ENCODE measurements at places on chromosomes 2 and 18.

DNA sequence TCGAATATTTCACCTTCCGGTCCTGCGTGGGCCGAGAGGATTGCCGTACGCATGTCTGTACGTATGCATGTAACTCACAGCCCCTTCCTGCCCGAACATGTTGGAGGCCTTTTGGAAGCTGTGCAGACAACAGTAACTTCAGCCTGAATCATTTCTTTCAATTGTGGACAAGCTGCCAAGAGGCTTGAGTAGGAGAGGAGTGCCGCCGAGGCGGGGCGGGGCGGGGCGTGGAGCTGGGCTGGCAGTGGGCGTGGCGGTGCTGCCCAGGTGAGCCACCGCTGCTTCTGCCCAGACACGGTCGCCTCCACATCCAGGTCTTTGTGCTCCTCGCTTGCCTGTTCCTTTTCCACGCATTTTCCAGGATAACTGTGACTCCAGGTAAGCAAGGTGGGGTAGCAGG, at the start of gene SERPINB5:
TSS of gene SERPINB5 (plus strand) at position 291 of the 400 bp plus-strand sequence. CDS start 7,471 bp downstream, outside the sequence.
- no peak for DNase-seq

DNA sequence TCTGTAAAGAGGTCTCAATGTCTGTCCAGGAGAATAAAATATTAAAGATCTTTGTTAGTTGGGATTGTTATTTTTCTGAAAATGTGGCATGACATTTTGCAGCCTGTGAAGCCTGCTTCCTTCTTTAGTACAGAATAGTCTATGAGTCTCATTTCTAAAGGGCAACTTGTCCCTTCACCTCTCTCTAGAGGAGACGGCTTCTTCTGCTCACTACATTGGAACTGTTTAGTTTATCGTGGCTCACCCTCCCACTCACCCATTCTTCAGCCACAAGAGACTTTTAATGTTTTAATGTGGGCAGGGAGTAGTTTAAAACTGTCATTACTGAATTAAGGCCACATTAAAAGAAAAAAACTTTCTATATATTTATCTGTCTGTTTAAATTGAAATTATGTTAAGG, 161.0 kb downstream of the BARD1 start:
- no peak for DNase-seq

DNA sequence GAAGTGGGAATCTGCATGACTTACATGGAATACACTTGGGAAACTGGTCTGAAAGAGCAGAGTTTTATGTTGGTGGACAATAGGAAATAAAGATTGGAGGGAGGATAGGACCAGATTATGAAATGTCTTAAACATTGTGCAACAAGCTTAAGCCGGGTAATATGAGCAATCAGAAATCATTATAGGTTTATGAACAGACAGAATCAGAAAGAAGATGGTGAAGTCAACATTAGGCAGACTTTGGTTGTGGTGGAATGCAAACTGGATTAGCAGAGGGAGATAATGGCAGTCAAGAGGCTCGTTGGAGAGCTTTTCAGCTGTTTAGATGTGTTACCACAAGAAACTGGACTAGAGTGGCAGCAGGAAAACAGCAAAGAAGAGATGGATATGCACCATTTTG, 43.5 kb downstream of the CRIM1 start:
- no peak for DNase-seq

GRCh38 chr2:144859716-144860115, 339.8 kb upstream of the ZEB2 start:
- DNase-seq: no peak

DNA sequence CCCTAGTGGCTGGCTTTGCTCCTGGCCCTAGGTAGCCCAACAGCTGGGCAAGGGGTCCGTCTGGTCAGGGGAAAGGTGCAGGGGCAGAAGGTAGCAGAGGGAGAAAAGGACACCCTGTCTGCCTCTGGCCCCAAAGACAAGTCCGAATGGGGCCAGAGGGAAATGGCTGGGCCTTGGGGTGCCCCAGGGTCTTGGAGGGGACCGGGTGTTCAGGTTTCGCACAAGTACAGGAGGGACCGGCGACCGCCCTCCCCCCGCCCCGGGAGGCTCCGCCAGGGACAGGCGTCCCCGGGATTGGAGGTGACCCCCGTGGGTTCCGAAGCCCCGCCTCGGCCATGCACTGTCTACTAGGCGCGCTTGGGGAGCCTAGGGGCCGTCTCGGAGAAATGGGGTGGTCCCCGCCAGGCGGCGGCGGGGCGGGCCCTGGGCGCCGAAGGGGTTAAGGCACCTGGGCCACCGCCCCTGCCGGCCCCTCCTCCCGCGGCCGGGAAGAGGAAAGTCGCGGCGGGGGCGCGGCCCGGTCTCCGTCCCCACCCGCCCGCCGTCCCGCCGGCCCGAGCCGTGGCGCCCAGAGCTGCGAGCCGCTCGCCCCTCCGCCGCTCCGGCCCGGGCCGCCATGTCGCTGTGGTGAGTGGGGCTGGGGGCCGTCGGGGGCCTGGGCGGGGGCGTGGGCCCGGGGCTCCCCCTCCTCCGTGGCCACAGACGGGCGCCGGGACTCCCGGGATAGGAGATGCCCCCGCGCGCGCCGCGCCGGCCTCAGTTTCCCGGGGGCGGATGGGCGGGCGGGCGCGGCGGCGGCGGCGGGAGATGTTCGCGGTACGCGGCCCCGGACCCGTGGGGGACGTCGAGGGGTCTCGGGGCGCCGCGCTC, at the start of gene B3GNT7:
TSS of gene B3GNT7 (plus strand) at position 523 of the 870 bp plus-strand sequence. CDS start at position 617, 94 bp downstream.
- DNase-seq: no peak

DNA sequence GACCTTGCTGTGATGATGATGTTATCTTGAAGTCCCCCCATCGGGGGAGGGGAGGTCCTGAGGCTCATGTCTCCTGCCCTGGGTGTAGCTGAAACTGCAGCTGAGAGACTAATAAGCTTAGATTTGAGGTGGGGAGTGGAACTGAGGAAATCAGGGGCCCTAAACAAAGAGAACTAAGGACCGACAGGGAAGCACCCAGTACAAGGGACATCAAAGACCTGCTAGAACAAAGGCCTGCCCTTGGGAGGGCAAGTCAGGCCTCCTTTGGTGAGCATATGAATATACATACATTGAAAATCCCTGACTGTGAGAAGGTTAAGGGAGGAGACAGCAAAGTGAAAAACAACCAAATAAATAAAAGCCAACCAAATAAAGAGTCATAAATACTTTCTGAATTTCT, 1132.5 kb upstream of the CELF4 start:
- no peak for DNase-seq

GRCh38 chr18:56374007-56374655, 264.3 kb downstream of the TXNL1 start:
- no peak for DNase-seq

GRCh38 chr18:76913583-76913982, 91.2 kb downstream of the ZNF236 start:
- DNase-seq: no peak

GRCh38 chr2:120735746-120736170, at the start of gene GLI2:
Gene GLI2 (plus strand): TSS chr2:120735868. CDS start chr2:120797321, 61,453 bp downstream.
- no peak for DNase-seq

DNA sequence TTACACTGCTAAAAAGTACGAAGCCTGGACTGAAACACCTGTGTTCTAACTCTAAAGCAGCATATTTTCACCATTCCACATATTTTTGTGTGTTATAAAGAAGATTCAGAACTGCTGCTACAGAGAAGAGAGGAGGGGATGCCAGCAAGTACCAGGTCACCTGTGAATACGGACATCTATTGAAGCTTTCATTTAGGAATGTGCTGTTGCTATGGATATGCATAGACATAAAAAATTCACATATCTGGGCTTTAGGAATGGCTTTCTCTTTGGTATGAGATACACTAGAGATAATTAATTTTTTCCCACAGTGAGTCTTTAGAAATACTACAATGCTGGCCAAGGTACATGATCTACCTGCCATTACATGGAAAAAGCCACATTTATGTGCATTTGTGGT, 238.5 kb downstream of the WDR7 start:
- no peak for DNase-seq

GRCh38 chr18:8379187-8379941, 229.9 kb upstream of the RAB12 start:
- no peak for DNase-seq

DNA sequence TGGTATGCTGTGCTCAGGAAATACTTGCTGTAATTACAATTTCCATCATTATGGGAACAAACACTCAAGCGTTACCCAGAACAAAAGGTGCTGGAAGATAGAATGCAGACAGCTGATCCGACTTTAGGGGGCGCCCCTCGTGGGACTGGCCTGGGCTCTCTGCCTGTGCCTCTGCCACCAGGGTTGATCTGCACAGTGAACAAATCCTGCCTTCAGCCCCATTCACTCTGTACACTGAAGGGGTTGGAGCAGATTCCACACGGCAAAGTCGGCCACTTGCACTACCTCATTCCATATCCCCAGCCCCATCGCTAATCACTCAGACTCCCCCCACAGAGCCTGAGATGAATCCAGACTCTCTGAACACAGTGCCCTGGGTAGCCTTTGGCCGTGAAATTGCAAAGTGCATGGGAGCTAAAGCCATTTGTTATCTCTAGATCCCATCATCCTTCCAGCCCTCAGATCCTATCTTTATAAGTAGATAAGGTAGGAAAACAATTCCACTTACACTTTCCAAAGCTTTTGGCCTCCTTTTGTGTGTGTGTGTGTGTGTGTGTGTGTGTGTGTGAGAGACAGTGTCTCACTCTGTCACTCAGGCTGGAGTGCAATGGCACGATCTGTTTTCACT, 69.3 kb downstream of the INPP5D start:
- no peak for DNase-seq

- no peak for DNase-seq
These were observed 68.1 kb upstream of the BCL2L11 start for GRCh38 chr2:111052621-111053020.

GRCh38 chr2:113200236-113200635, 26.5 kb downstream of the PSD4 start:
- no peak for DNase-seq

DNA sequence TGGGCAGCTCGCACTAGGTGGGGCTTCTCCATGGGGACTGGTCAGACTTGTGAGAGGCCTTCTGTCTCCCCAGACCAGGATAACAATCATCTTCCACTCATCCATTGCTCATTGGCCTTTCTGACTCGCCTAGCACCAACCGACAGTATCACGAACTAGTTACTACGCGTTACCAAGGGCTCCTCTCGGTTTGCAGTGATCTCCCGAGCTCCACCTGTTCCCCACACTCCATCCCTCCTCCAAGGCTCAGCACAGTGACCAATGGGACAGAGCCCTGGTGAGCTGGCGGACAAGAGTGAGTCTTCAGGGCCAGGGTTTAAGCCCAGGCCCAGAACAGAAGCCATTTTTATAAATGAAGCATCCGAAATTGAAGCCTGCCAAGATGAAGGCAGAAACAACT, 42.8 kb upstream of the SMAD7 start:
- no peak for DNase-seq

GRCh38 chr2:180905002-180905401, 75.4 kb upstream of the UBE2E3 start:
- no peak for DNase-seq

DNA sequence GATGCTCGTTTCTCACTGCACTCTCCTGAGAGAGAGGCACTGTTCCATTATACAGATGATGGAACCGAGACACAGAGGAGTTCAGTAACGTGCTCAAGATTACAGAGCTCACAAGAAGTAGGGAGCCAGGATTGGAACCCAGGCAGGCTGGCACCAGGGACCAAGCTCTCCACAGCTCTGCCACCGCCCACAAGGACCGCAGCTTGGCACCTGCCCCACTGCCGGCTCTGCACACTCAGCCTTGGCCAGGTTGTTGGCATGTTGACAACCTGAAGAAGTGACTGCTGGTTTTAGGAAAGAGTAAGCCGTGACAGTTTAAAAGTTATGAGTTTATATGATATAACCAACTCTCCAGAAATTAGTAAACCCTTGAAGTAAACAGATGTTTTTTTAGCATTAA, 48.0 kb upstream of the ITM2C start:
- no peak for DNase-seq

GRCh38 chr2:11481789-11482472, 16.0 kb upstream of the E2F6 start:
- no peak for DNase-seq

DNA sequence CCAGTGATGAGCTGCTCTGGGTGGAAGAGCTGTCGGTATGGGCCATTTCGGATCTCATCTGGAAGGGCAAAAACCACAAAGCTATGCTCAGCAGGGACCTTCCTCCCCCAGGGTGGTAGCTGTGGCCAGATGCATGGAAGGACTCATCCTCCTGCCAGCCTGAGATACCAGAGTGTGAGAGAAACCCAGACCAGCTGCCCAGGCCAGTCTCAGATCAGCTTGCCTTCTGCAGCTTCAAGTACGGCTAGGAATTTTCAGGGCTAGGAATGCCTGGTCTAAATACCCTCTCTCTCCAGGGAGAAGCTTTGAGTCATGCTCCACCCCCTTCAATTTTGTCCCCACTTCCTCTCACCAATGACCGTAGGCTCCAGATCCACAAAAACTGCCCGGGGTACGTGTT, 1.4 kb upstream of the TUBA4B start:
- no peak for DNase-seq

- no peak for DNase-seq
These were observed 125.9 kb downstream of the PLA2R1 start for GRCh38 chr2:159936471-159936870.

- DNase-seq: no peak
These were observed 252.6 kb upstream of the LINC00305 start for GRCh38 chr18:64401268-64402060.

GRCh38 chr2:222272446-222273015, 26.3 kb downstream of the PAX3 start:
- DNase-seq: no peak

- no peak for DNase-seq
These were observed 2.8 kb upstream of the ECEL1 start for GRCh38 chr2:232490221-232491138.

GRCh38 chr2:169112841-169113240, 43.5 kb downstream of the DHRS9 start:
- no peak for DNase-seq

- no peak for DNase-seq
These were observed 52.3 kb downstream of the PAX8 start for GRCh38 chr2:113226462-113226861.

DNA sequence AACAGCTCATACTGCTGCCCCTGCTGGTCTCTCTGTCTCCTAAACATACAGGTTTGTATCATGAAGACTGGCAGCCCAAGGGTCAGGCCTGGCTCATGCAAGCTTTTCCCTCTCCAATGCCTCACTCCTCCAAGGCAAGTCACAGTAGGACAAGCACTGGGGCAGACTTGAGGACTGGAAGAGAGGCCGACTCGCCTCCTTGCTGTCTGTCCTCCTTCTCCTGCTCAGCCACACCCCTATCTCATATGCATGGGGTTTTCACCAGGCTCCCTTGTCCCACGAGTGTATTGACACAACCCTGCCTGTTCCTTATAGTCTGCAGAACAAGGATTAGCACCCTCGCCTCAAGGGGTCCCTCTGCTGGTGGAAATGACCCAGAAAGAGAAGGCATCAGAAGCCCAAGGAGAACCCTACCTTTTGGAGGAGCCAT, 223.7 kb downstream of the SOX11 start:
- no peak for DNase-seq

GRCh38 chr2:240567872-240568677, at the start of gene RNPEPL1:
Gene RNPEPL1 (plus strand): TSS chr2:240568484. CDS start chr2:240568587, 103 bp downstream.
- no peak for DNase-seq

GRCh38 chr2:17615728-17616351, 75.3 kb downstream of the VSNL1 start:
- no peak for DNase-seq

DNA sequence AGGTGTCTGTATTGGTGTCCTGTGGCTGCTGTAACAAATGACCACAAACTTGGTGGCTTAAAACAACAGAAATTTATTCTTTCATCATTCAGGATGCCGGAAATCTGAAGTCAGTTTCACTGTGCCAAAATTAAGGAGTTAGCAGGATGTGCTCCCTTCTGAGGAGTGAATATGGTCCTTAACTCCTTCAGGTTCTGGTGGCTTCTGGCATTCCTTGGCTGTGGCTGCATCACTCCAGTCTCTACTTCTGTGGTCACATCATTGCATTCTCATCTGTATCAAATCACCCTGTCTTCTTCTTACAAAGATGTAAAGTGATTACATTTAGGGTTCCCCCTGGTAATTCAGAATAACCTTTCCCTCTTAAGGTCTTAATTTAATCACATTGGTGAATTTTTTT, 12.6 kb downstream of the GPD2 start:
- no peak for DNase-seq

Data from stimulated activated CD8-positive, alpha-beta memory T cell treated with anti-CD3 and anti-CD28 coated beads, Interleukin-15, amount 100 ng/mL, for 1 hour (primary cell).